Activated naive CD4-positive, alpha-beta T cell treated with Interleukin-2 at 50 U/mL for 16 hours (primary cell): ENCODE measurements at places on chromosomes 6 and 20.

- DNase-seq = no peak
Observed at GRCh38 chr6:143936778-143937667, 71.0 kb downstream of the PLAGL1 start.

GRCh38 chr6:52984247-52984646 lies 10.8 kb downstream of the GSTA4 start:
- DNase-seq = peak; percentile 19

DNA sequence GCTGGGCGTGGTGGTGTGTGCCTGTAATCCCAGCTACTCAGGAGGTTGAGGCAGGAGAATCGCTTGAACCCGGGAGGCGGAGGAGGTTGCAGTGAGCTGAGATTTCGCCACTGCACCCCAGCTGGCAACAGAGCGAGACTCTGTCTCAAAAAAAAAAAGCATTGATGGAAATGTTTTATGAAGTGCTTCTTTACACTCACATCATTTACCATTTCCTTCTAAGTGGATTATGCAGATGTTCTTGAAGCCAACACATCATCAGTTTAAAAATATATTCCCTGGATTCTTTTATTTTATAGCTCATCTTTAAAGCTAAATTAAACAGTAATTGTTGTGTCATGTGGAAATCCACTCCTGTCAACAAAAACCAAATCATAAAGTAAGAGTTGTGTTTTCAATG lies 35.9 kb upstream of the HDDC2 start:
- DNase-seq = no peak

- DNase-seq = no peak
Observed at GRCh38 chr20:5342021-5342420, 25.3 kb upstream of the PROKR2 start.

DNA sequence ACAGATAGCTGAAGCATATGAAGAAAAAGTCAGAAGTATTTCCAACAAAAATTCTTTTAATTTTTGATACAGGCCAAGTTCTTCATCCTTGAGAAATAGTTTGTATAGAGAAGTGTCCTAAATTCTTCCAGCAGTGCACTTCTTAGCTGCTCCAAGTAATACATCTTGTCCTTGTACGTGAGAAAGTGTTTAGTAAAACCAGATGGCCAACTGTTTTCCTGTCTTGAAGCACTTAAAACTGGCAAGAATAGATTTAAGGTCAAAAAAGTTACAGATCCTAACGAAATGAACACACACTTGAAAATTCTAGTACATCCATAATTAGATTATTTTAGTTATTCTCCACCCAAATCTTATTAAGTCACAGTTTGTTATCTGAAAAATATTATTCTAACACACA lies 52.2 kb upstream of the HSF2 start:
- no peak for DNase-seq

GRCh38 chr20:52789716-52790115 lies 182.4 kb upstream of the TSHZ2 start:
- no peak for DNase-seq
